Trophoblast cell (in vitro differentiated cells and primary cell): ENCODE measurements at places on chromosomes 13 and 19.
A peak's percentile ranks its signal among the peaks of the same experiment; 100 is the strongest.

- peaks cover 4% of the 10 kb centered on the region for H3K4me1 ChIP-seq
- H3K36me3 ChIP-seq = no peaks in the 10 kb centered on the region
- no peak overlapping the region for H3K4me3 ChIP-seq
- DNase-seq = no peak
These were observed 24.6 kb upstream of the SEMA6B start for GRCh38 chr19:4583961-4584669.

DNA sequence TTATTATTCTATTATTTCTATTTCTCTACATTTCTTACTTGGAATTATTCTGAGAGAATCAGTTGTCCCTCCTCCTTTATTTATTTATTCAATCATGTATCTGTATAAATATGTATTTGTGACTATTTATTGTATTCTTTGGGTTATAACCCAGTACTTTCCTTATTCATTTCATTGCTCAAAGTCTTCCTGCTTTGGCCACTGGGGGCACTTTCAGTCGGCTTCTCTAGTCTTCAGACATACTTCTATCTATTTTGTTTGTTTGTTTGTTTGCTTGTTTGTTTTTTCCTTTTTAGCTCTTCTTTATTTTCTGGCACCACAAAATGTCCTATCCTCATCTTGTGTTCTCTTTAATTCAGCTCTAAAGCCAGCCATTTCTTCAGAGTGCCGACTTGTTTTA lies 260.4 kb downstream of the NALCN start:
- H3K36me3 ChIP-seq = no peaks in the 10 kb centered on the region
- H3K4me1 ChIP-seq = no peaks in the 10 kb centered on the region
- no peak for DNase-seq
- H3K27me3 ChIP-seq = no peaks in the 10 kb centered on the region

DNA sequence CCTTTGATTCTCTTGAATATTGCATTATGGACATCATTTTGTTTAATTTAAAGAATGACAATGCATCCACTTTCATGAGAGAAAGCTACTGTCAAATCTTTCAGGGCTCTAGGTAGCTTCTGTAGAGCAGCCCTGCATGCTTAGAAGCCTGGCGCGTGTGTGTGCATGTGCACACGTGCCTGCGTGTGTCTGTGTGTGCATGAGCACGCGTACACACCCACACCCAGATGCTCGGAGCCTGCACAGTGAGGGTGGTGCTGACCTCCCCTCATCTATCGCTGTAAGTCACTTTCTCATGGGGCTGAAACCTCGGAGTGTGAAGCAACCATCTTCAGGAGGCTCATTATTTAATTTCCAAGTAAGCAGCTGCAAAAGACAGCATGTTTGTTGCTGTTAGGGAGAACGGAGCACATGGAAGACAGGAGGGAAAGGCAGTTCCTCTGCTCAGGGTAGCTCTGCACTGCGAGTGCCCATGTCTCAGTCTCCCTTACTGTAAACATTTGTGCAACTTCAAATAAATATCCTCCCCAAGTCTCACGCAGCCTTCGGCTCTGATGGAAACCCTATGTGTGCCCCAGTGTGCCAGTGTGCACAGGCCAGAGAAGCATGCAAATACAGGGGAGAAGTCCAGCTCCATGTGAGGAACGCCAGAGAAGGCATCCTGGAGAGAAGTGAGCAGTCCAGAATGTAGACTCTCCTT lies 22.8 kb downstream of the TSHZ3 start:
- DNase-seq = no peak
- H3K27ac ChIP-seq = no peak overlapping the region
- H3K4me3 ChIP-seq = no peak overlapping the region
- no peaks in the 10 kb centered on the region for H3K36me3 ChIP-seq
- H3K27me3 ChIP-seq = no peaks in the 10 kb centered on the region

DNA sequence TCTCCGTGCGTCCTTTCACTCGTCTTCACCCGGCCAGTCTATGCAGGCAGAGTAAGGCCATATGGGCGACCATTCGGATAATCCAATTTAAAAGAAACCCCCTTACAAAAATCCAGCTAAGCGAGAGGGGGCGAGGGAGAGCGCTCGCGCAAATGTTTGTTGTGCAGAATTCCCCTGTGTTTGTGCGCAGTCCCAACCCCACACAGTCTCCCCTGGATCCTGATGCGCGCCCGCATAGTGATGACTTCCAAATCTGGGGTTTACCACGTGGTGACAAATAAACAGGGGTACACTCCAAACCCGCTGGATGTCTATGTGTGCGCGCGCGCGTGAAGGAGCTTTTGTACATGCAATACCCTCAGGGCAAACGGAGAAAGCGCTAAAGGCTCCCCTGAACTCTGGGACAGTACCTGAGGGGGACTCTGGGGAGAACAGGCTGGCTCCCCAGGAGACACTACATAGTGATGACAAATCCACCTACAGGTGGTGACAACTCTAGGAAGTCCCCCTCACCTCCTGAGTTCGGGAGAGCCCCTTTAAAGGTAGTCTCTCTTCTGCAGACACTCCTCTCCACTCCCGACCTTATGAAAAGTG lies 8.5 kb downstream of the SOX21 start:
- no peak overlapping the region for H3K4me3 ChIP-seq
- no peaks in the 10 kb centered on the region for H3K36me3 ChIP-seq
- H3K27me3 ChIP-seq = peaks cover 69% of the 10 kb centered on the region
- H3K27ac ChIP-seq = no peak overlapping the region
- peaks cover 10% of the 10 kb centered on the region for H3K4me1 ChIP-seq

- H3K36me3 ChIP-seq = no peaks in the 10 kb centered on the region
- H3K27me3 ChIP-seq = no peaks in the 10 kb centered on the region
- H3K4me1 ChIP-seq = peaks cover 5% of the 10 kb centered on the region
- H3K4me3 ChIP-seq = no peak overlapping the region
- DNase-seq = peak; percentile 99
- no peak overlapping the region for H3K27ac ChIP-seq
These were observed 13.1 kb upstream of the NANOS2 start for GRCh38 chr19:45927565-45928261.
